ENCODE measurements at places on chromosomes 1 and 21.
A peak's percentile ranks its signal among the peaks of the same experiment; 100 is the strongest.

GRCh38 chr21:28632755-28633408 is 359.8 kb downstream of the LTN1 start:
- no peaks in the 10 kb centered on the region for H3K4me1 ChIP-seq
- DNase-seq: no peak
- H3K27me3 ChIP-seq: no peaks in the 10 kb centered on the region
- H3K36me3 ChIP-seq: no peaks in the 10 kb centered on the region
- no peak overlapping the region for H3K27ac ChIP-seq
- no peak overlapping the region for H3K4me3 ChIP-seq

- no peaks in the 10 kb centered on the region for H3K36me3 ChIP-seq
- no peak for DNase-seq
- no peaks in the 10 kb centered on the region for H3K4me1 ChIP-seq
- no peak overlapping the region for H3K4me3 ChIP-seq
- H3K27me3 ChIP-seq: peaks cover 5% of the 10 kb centered on the region
These were observed 11.0 kb downstream of the DLGAP3 start for GRCh38 chr1:34918386-34918976.

DNA sequence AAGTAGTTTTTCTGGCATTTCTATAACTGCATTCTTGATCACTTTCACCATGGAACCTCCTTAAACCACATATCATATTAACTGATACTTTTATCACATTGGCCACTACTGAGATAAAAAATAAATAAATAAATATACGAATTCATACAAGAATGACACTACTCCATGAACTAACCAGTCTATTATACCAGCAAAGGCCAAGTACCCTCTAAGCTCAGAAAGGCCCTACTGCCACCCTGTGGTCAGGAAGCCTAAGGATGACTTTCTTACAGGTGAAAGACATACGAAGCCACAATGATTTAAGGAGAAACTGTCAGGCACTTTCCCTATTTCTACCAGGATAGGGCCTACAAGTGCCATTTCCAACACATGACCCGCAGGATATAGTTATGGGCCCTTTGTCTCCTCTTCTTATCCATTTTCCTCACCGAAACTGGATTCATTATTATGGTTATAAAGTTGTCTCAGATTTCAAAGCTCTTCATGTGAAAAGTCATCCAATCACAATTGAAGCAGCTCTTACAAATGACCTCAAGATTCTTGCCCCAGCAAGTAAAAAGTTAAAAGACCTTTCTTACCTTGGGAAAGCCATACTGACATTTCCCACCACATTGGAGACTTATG is 23.9 kb downstream of the DNAJC8 start:
- no peak for DNase-seq
- H3K36me3 ChIP-seq: peaks cover 74% of the 10 kb centered on the region
- H3K27ac ChIP-seq: no peak overlapping the region
- no peaks in the 10 kb centered on the region for H3K27me3 ChIP-seq

GRCh38 chr1:156727926-156728598 is at the start of gene METTL25B:
TSS of gene METTL25B (plus strand) at chr1:156728469. CDS start at chr1:156729105, 636 bp downstream.
- peak within 1 kb of the TSS; percentile 97 for H3K4me3 ChIP-seq
- peak within 1 kb of the TSS; percentile 95 for H3K27ac ChIP-seq
- no peak for DNase-seq
- H3K4me1 ChIP-seq: peaks cover 40% of the 10 kb centered on the region

DNA sequence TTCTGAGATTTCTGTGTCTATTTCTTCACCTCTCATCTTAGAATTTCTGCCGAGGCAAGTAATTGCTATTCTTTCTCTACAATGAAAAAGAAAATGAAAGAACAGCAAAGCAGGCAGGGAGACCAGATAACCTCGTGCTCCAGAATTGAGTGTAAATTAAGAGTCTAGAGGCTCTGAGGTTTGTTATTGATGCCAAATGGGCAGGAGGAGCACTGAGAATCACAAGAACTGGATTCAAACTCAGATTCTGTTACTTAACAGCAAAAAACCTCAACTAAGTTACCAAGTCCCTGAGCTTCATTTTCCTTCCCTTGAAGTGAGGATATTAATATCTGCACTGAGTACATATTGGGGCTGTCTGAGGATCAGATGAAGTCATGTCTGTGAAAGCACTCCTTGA is 5.5 kb upstream of the DDR2 start:
- no peaks in the 10 kb centered on the region for H3K4me1 ChIP-seq
- DNase-seq: no peak
- no peak overlapping the region for H3K27ac ChIP-seq

DNA sequence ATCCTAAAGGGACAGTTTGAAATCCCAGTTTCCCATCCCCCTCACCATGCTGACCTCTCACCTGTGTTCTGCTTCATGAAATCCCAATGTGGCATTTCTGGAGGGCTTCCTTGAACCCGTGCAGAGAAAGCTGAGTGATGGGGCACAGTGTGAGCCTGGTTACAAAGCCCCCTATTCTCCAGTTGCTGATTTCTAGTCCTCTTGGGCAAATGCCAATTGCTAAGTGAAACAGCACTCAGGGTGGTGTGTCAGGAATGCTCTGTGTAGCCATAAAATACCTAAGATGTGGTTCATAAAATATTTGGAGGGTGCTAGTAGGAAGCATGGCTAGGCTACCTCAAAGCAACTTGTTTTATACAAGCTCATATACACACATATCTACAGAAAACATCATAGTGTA is 32.0 kb downstream of the SUSD4 start:
- H3K36me3 ChIP-seq: no peaks in the 10 kb centered on the region
- H3K27me3 ChIP-seq: no peaks in the 10 kb centered on the region
- H3K4me1 ChIP-seq: peaks cover 15% of the 10 kb centered on the region
- H3K4me3 ChIP-seq: no peak overlapping the region
- DNase-seq: no peak

GRCh38 chr1:38476850-38477178 is 382.8 kb downstream of the RRAGC start:
- no peak for DNase-seq
- H3K27ac ChIP-seq: no peak overlapping the region
- no peaks in the 10 kb centered on the region for H3K36me3 ChIP-seq

- no peak overlapping the region for H3K4me3 ChIP-seq
- H3K27ac ChIP-seq: no peak overlapping the region
- H3K36me3 ChIP-seq: no peaks in the 10 kb centered on the region
- no peaks in the 10 kb centered on the region for H3K4me1 ChIP-seq
- DNase-seq: no peak
- H3K27me3 ChIP-seq: no peaks in the 10 kb centered on the region
These were observed 41.8 kb upstream of the LRRC52 start for GRCh38 chr1:165501970-165502348.

- H3K27me3 ChIP-seq: no peaks in the 10 kb centered on the region
- H3K36me3 ChIP-seq: no peaks in the 10 kb centered on the region
- no peak overlapping the region for H3K4me3 ChIP-seq
- H3K4me1 ChIP-seq: no peaks in the 10 kb centered on the region
- DNase-seq: no peak
- H3K27ac ChIP-seq: no peak overlapping the region
These were observed 13.2 kb upstream of the MFN2 start for GRCh38 chr1:11967028-11967547.

GRCh38 chr1:53330819-53331218 is 2.9 kb upstream of the LRP8 start:
- DNase-seq: no peak
- H3K27me3 ChIP-seq: no peaks in the 10 kb centered on the region
- H3K4me1 ChIP-seq: peaks cover 5% of the 10 kb centered on the region
- H3K27ac ChIP-seq: no peak overlapping the region
- H3K36me3 ChIP-seq: no peaks in the 10 kb centered on the region

DNA sequence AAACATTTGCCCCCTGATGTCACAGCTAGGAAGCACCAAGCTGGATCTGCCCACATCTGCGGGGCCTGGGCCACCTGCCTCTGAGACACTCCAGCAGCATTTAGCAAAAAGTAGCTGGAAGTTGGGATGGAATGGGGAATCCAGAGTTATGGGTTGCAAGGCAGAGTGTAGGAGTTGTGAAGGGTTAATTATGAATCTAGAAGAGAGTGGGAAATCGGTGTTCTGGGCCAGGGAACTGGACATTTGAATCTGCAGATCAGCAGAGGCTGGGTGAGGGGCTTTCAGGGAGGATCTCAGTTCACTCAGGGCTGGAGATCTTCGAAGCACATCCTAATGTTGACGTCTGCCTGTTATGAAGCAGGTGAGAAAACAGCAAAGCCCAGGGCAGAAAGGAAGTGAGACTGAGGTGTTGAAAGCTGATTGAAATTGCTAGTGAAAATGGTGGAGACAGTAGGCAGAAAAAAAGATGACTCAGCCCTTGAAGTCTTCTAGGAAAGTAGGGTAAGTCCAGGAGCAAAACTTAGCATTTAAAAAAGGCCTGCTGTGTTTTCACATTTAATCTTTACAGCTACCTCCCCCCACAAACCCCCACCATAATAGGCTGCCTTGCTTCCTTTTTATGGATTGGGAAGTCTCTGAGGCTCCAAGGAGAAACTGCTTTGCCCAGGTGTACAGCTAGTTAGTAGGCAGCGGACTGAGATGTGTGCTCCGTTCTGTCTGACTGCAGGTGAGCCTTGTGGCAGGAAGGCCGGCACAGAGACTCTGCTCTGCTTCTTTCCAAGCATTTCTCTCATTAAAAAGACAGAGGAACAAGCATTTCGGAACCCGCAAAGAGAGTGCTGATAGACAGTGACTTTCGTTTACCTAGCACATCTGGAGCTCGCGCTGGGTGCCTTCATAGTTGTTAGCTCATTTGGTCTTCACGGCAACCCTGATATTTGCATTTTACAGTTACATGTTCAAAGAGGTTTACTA is 7.2 kb downstream of the VANGL1 start:
- no peak overlapping the region for H3K27ac ChIP-seq
- no peaks in the 10 kb centered on the region for H3K27me3 ChIP-seq
- DNase-seq: no peak
- H3K36me3 ChIP-seq: no peaks in the 10 kb centered on the region
- no peaks in the 10 kb centered on the region for H3K4me1 ChIP-seq

- H3K4me1 ChIP-seq: no peaks in the 10 kb centered on the region
- H3K27ac ChIP-seq: no peak overlapping the region
These were observed 16.4 kb downstream of the EPHA2 start for GRCh38 chr1:16139473-16139962.

- H3K27ac ChIP-seq: no peak overlapping the region
- no peaks in the 10 kb centered on the region for H3K4me1 ChIP-seq
- DNase-seq: no peak
- H3K27me3 ChIP-seq: no peaks in the 10 kb centered on the region
- H3K4me3 ChIP-seq: no peak overlapping the region
These were observed 93.9 kb downstream of the SLC30A10 start for GRCh38 chr1:219834314-219834917.

GRCh38 chr1:27299385-27300271 is 22.3 kb upstream of the TMEM222 start:
- H3K4me3 ChIP-seq: no peak overlapping the region
- no peaks in the 10 kb centered on the region for H3K27me3 ChIP-seq
- DNase-seq: no peak
- H3K36me3 ChIP-seq: peaks cover 5% of the 10 kb centered on the region
- no peak overlapping the region for H3K27ac ChIP-seq

- DNase-seq: no peak
- H3K27ac ChIP-seq: peak overlapping the region; percentile 99
- H3K36me3 ChIP-seq: peaks cover 17% of the 10 kb centered on the region
- H3K4me3 ChIP-seq: no peak overlapping the region
These were observed 5.2 kb downstream of the ZDHHC18 start for GRCh38 chr1:26831546-26832248.

DNA sequence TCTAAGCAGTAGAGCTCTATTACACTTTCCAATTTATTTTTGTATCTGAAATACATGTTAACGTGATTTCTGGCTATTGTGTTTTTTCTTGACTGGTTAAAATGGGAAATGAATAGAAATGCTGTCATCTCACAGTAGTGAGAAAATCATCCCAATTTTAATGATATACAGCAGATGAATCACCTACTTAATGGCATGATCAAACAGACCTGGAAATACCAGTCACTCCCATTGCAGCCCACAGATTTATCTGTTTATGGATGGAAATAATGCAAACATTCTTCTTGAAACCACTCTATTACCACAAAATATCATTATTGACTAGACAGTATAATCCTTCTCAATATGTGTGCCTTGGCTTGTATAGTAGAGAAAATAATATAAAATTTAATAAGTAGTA is 497.8 kb upstream of the ADAMTS5 start:
- H3K36me3 ChIP-seq: no peaks in the 10 kb centered on the region
- DNase-seq: no peak
- no peaks in the 10 kb centered on the region for H3K4me1 ChIP-seq
- H3K4me3 ChIP-seq: no peak overlapping the region
- no peak overlapping the region for H3K27ac ChIP-seq
- H3K27me3 ChIP-seq: no peaks in the 10 kb centered on the region

DNA sequence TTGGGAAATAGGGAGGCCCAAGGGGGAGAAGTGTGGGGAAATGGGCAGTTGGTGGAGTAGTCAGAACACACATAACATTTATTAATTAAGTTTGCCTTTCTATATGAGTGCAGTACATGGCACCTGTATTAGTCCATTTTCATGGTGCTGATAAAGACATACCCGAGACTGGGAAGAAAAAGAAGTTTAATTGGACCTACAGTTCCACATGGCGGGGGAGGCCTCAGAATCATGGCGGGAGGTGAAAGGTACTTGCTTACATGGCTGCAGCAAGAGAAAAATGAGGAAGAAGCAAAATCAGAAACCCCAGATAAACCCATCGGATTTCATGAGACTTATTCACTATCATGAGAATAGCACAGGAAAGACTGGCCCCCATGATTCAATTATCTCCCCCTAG is 1.6 kb upstream of the SLC35A3 start:
- no peak for DNase-seq
- no peak overlapping the region for H3K27ac ChIP-seq
- no peaks in the 10 kb centered on the region for H3K27me3 ChIP-seq
- H3K36me3 ChIP-seq: no peaks in the 10 kb centered on the region
- no peak overlapping the region for H3K4me3 ChIP-seq
- H3K4me1 ChIP-seq: peaks cover 20% of the 10 kb centered on the region

DNA sequence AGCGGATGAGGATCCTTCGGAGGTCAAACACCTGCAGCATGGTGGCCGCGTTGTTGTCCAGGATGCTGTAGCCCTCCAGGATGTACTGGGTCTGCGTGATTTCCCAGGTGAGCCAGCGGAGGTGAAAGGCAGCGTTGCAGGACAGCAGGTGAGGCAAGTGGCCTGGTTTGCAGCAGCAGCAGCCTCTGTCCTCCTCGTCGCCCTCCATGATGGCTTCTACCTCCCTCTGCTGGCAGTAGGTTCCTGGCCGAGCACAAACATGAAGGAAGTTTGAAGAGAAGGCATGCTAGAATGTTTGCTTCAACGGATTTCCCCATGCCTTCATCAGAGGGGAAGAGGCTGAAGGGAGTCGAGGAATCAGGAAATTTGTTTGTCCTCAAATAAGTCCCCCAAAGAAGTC is 74.7 kb downstream of the NTPCR start:
- H3K36me3 ChIP-seq: peaks cover 5% of the 10 kb centered on the region
- no peaks in the 10 kb centered on the region for H3K27me3 ChIP-seq
- H3K4me1 ChIP-seq: no peaks in the 10 kb centered on the region
- no peak for DNase-seq
- no peak overlapping the region for H3K4me3 ChIP-seq

- H3K27me3 ChIP-seq: no peaks in the 10 kb centered on the region
- H3K27ac ChIP-seq: peak overlapping the region; percentile 18
- H3K4me1 ChIP-seq: no peaks in the 10 kb centered on the region
- H3K36me3 ChIP-seq: peaks cover 62% of the 10 kb centered on the region
These were observed 20.1 kb downstream of the PPT1 start for GRCh38 chr1:40076895-40077312.

All from naive thymus-derived CD4-positive, alpha-beta T cell (primary cell).